MV-4-11 (cell line): ENCODE measurements at places on chromosomes 2 and 18.

DNA sequence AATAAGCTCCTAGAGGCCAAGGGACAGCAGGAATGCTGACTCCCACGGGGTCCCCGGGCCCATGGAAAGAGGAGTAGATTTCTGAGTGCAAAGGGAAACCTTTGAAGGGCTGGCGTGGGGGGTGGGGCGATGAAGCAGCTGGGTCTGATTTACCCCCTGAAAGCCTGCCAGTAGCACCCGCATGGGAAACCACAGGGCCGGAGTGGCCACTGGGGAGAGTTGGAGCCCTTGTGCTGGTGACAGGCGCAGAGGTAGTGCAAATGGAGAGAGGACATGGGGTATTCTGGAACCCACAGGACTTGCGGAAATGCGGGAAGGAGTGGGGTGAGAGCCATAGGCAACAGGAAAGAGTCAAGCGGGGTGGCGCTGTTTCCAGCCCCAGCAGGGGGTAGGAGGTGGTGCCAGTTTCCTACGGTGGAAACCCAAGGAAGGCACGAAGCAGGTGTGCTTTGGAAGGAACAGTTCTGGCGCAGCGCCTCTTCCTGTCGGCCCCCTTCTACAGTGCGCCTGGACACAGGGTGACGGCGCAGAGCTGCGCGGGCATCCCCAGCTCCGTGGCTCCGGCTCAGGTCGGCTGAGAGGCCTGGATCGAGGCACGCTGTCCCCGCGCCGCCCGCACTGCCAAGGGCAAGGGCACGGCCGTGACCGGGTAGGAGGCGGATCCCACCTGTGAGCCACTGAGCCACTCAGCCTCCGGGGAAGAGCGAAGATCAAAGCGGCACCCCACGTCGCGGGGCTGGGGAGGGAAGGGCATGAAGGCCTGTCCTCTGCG is 149.0 kb upstream of the GLI2 start:
- no peak for DNase-seq

DNA sequence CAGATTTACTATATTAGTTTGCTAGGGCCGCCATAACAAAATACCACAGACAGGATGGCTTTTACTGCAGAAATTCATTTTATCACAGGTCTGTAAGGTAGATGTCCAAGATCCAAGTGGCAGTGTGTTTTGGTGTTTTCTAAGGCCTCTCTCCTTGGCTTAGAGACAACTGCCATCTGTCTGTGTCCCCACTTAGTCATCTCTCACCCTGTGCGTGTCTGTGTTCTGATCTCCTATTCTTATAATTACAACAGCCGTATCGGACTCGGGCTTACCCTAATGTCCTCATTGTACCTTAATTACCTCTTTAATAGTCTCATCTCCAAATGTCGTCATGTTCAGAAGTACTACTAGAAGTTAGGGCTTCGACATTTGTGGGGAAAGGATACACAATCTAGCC is 362.3 kb upstream of the CDH19 start:
- DNase-seq, result no peak

- DNase-seq, result no peak
Observed at GRCh38 chr18:27188309-27188708, 3.2 kb upstream of the CHST9 start.

DNA sequence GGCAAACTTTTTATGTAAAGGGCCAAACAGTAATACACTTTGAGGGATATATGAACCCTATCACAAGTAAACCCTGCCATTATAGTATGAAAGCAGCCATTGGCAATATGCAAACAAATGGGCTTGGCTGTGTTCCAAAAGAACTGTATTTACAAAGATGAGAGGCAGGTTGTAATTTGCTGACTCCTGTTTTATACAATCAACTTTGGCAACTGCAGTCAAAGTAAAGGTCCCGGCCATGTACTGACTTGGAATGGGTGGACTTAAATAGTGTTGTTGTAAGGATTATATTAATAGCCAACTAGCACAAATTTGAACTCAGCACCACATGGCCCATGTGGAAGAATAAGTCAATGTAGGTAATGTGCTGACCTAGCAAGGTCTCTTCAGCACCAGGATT is 223.4 kb downstream of the WDPCP start:
- DNase-seq, result no peak

DNA sequence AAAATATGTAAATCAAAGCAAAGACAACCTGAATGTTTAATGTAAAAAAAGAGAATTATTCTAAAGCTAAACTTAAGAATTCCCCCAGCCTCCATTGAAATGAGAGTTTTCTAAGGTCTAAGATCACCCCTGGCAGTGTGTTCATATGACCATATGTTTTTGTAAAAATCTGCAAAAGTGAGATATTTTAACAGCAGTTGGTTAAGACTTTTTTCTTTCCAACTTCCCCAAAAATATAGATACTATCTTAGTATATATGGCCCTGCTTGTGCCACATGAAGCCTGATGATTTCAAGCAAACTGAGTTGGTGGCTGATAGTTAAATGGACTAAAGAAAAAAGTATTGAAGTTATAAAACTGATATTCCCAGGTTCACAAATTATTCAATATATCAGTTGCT is 35.4 kb downstream of the ZNF804A start:
- peak; percentile 33 for DNase-seq

DNA sequence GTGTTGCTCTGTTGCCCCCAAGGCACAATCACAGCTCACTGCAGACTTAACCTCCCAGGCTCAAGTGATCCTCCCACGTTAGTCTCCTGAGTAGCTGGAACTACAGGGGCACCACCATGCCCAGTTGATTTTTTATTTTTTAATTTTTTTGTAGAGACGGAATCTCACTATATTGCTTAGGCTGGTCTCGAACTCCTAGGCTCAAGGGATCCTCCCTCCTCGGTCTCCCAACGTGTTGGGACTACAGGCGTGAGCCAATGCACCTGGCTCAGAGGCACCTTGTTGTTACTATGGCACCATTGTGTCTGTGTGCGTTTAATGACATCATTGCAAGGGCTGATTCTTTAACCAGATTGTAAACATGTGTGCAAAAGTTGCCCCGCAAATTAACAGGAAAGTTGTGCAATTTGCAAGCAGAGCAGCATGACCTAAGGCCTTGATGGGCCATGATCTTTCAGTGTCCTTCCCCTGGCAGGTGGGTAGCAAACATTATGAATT is 22.6 kb downstream of the TCF23 start:
- peak; percentile 18 for DNase-seq

DNA sequence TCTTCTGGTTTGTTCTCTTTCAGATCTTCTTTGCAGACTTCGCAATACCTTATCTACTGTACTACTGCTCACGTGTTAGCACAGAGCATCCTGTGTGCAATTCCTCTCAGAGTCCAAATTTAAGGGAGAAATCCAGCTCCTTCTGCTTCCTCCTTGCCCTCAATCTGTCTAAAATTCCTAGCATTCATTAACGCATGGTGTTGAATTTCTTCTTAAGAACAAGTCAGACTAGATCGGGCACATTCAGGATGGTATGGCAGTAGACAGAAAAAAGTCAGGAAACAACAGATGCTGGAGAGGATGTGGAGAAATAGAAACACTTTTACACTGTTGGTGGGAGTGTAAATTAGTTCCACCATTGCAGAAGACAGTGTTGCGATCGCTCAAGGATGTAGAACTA is 206.1 kb upstream of the CDH7 start:
- no peak for DNase-seq

- DNase-seq, result no peak
Observed at GRCh38 chr2:216159144-216159543, 50.0 kb downstream of the XRCC5 start.

- no peak for DNase-seq
Observed at GRCh38 chr2:60725466-60725865, 30.6 kb upstream of the PAPOLG start.

GRCh38 chr2:100237163-100237562 is 85.1 kb downstream of the LONRF2 start:
- DNase-seq, result no peak

DNA sequence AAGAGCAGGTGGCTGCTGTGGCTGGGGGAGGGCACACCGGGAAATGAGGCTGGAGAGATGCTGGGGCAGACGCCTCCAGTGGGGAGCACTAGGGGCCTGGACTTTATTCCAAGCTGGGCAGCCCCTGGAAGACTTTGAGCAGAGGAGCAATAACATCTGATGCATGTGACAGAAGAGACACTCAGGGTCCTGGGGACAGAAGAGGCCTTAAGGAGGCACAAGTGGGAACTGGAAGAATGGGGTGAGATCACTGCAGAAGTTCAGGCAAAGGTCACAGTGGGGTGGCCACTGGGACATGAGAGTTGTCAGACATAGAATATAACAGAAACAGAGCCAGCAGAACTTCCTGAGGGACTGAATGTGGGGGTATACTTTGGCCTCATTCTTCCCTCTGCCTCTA is 24.0 kb downstream of the TGFA start:
- peak; percentile 75 for DNase-seq

GRCh38 chr2:45344502-45344901 is 266.6 kb downstream of the SRBD1 start:
- no peak for DNase-seq

GRCh38 chr18:40485318-40485717 is 1469.7 kb upstream of the PIK3C3 start:
- DNase-seq, result no peak

DNA sequence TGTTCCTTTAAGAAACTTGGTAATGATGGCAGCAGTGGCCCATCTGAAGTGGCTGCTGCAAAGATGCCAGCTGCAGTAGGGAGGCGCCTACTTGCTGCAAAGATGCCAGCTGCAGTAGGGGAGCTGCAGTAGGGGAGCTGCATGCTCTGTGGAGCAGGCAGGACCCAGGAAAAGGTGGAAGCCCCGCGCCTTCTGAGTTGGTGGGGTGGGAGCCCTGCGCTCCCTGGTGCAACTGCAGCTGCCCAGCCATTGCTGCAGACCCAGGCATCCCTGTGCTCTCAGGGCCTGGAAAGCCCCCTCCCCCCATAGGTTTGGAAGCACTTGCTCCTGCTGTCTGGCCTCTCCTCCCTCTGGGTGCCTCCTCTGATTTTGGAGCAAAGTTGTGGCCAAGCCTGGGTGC is 155.3 kb downstream of the DPP4 start:
- no peak for DNase-seq

GRCh38 chr2:12448846-12449505 is 267.8 kb upstream of the TRIB2 start:
- no peak for DNase-seq

- DNase-seq, result no peak
Observed at GRCh38 chr18:61926532-61926931, 33.7 kb upstream of the RNF152 start.

- peak; percentile 79 for DNase-seq
Observed at GRCh38 chr2:39513641-39514094, 76.6 kb upstream of the MAP4K3 start.

DNA sequence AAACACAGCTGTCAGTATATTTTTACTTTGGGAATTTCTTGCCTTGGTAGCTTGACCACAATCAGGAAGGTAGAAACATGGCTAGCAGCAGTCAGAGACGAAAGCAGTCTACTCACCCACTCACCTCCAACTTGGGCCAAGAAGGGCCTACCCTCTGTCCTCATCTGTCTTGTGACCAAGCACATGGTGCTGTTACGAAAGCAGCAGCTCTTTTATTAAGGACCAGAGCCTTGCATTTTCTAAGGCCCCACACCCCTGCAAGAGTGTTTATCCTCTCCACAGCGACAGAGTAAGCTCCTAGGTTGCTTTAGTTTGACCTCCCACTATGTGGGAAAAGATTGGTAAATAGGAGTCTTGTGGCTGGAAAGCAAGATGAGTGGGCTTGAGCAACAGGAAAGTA is 31.3 kb upstream of the MSTN start:
- DNase-seq, result no peak

DNA sequence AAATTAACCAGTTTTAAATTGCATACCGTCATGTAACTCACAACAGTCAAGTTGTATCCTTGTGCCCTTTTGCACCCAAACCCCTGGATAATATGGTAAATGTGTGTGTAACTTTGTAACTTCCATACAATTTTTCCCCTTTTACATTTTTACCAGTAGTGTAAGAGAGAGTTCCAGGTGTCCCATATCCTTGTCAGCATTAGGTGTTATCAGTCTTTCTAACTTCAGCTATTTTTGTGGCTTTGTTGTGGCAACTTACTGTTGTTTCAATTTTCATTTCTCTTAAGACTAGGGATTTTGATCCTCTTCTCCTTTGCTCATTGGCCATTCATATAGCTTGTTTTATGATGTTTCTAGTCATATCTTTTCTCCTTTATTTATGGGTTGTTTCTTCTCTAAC is 94.6 kb downstream of the LCLAT1 start:
- DNase-seq, result peak; percentile 13

DNA sequence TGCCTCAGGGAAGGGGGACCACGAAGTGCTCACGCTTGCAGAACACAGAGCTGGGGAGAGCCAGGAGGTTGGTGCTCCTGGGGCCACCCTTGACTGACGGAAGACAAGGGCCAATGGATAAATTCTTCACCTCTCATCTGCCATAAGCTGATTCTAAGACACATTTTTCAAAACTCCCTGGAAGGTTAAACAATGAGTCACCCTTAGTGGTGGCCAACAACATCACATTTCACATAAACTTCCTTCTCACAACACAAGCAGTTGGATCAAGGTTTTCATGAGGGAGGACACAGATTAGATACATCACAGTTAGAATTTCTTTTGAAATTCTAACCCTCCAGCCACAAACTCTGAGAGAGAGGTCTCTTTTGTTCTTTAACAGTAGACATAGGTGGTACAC is 713.6 kb upstream of the POU3F3 start:
- no peak for DNase-seq

DNA sequence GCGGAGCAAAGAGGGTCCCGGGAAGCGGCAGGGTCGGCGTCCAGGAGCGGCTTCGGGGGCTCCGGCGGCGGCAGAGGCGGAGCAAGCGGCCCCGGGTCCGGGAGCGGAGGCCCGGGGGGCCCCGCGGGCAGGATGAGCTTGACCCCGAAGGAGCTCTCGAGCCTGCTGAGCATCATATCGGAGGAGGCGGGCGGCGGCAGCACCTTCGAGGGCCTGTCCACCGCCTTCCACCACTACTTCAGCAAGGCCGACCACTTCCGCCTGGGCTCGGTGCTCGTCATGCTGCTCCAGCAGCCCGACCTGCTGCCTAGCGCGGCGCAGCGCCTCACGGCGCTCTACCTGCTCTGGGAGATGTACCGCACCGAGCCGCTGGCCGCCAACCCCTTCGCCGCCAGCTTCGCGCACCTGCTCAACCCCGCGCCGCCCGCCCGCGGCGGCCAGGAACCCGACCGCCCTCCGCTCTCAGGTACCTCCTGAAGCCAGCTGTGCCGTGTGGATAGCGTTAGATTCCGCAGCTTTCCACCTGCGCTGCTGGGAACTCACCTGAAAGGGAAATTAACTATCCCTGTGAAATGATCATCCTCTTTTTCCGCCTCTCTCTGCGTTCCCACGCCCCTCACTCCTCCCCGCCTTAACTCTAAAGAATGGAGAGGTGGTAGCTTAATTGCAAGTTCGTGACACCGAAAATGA is 472 bp downstream of the CNOT11 start:
- DNase-seq, result peak; percentile 51

GRCh38 chr2:106869512-106870275 is 16.3 kb downstream of the ST6GAL2 start:
- no peak for DNase-seq

GRCh38 chr2:148524519-148524919 is 120.0 kb upstream of the EPC2 start:
- DNase-seq, result no peak

- DNase-seq, result no peak
Observed at GRCh38 chr2:235827585-235827992, 333.7 kb downstream of the AGAP1 start.

- DNase-seq, result peak; percentile 21
Observed at GRCh38 chr2:169002161-169002738, 28.9 kb downstream of the ABCB11 start.
